ENCODE measurements at places on chromosomes 4 and X. TPM values are rescaled to one million over a fixed set of nuclear protein-coding genes. Genes with fewer than 3 reads are reported as not detected.

The RHOH gene
- 97.6 TPM for polyA plus RNA-seq

The FBXL5 gene
- 249 TPM for polyA plus RNA-seq

GRCh38 chr4:116357758-116358157 is 727.6 kb downstream of the TRAM1L1 start:
- DNase-seq = no peak

GRCh38 chr4:106269711-106270110 is 46.3 kb downstream of the TBCK start:
- no peak for DNase-seq

DNA sequence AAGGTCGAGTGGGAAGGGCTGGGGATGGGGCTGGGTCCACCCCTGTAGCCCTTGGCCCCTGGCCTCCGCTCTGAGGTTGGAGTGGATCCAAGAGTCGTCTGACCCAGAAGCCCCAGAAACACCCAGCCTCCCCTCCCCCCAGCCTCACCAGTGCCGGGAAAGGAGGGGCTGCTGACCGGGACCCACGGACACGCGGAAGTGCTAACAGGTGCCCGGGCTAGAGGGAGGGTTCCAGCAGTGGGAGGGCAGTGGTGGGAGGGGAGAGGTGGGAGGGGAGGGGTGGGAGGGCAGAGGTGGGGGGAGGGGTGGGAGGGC is 131.8 kb upstream of the NKX1-1 start:
- DNase-seq = no peak

GRCh38 chr4:71453531-71453930 is 114.7 kb downstream of the SLC4A4 start:
- DNase-seq = no peak

DNA sequence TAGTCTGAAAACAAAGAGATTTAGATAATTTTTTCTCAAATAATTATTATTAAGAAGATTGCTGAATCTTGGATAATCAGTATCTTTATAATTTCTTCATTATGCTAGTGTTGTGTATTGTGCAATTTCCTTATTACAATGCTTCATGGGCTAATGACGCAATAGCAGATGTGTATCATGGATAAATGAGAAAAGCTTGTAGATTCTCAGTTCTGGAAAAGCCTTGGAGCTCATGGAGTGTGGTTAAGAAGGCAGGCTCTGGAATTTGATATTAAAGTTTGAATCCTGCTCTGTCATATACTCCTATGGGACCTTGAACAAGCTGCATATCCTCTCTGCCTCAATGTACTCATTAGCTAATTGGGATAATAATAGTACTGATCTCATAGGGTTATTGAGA is 18.9 kb upstream of the CXCL8 start:
- DNase-seq = no peak

GRCh38 chrX:138858438-138858837 is 146.9 kb upstream of the FGF13 start:
- no peak for DNase-seq

DNA sequence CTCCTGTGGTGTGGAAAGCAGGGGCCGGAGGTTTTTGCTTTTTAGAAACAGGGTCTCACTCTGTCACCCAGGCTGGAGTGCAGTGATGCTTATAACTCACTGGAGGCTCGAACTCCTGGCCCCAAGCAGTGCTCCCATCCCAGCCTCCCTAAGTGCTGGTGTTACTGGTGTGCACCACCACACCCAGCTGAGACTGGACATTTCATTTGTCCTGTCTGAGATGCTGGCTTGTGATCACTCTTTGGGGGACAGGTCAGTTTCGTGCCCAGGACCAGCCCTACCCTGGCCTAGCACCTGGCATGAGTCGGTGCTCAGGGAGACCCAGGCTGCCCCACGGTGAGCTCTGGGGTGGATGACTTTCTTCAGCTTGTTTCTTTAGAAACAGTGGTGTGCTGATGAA is 11.3 kb downstream of the PSAPL1 start:
- no peak for DNase-seq

Measured in immature natural killer cell (primary cell).